ENCODE measurements at places on chromosomes 12 and 14. TPM values are rescaled to one million over a fixed set of nuclear protein-coding genes. Genes with fewer than 3 reads are reported as not detected.

DNA sequence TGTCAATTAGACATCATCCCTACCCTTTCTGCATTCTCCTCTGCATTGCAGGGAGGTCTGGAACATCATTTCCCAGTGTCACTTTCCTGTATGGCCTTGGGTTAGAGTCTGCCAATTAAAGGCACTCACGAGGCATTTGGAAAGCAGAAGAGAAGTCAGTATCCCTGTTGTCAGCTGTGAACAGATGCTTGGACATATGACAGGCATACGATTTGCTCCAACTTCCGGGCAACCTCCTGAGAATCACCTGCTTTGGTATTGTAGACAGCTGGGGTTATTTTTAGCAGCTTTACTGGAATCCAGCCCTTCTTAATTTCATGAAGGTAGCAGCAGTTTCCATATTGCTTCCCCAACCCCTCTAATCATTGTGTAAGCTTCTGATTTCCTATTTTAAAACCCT, 88.7 kb upstream of the DHRS4 start:
- DNase-seq = no peak

DNA sequence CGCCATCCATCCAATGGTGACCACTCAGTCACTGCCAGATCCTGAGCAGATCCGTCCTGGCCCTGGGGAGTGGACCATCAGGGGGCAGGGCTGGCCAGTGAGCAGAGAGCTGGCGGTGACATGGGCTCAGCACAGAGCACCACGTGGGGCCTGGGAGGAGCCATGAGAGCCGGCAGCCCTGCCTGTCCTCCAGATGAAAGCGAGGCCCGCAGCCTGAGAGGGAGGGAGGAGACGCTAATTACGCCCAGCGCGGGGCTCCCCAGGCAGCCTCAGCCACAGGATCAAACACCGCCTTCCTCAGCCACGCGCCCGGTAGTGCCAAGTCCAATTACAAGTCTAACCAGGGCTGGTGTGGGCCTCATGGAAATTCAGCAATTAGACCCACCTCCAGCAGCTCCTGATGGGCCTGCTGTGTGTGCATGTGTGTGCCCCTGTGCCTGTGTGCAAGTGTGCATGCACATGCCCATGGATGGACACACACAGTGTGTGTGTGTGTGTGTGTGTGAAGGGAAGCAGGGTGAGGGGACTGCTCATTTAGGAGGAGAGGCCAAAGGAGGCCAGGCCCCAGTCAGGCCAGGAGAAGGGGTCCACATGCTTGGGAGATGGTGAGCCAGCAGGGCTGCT, 68.0 kb downstream of the KIF26A start:
- DNase-seq = peak; percentile 83

- DNase-seq = no peak
Measured at GRCh38 chr14:76808990-76809389, 3.7 kb downstream of the ANGEL1 start.

Gene DEPDC4
- 1.7 TPM for total RNA-seq

Gene ACTR6
- 24.7 TPM for total RNA-seq

Data from left colon (tissue), 2 donors.